ENCODE measurements at places on chromosomes 1 and 21.
A peak's percentile ranks its signal among the peaks of the same experiment; 100 is the strongest.

- DNase-seq = peak; percentile 23
These were observed 172.9 kb downstream of the DISC1 start for GRCh38 chr1:231799363-231799986.

DNA sequence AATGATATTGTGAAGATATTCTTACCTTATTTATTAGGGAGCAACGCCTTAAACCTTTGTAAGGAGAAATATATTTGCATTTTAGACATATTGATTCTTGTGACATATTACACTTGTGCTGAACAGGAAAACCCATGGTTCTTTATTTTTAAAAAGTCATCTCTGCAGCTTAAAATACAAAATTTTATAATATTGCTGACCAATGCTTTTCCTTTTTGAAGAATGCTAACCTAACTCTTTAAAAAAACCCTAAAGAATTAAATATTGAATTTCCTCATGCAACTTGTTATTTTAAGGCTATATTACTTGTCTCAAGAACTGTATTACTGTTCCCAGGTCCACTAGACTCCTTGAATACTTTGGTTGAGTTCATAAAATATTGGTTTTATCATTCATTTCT lies 99.0 kb downstream of the NEK7 start:
- DNase-seq = no peak

DNA sequence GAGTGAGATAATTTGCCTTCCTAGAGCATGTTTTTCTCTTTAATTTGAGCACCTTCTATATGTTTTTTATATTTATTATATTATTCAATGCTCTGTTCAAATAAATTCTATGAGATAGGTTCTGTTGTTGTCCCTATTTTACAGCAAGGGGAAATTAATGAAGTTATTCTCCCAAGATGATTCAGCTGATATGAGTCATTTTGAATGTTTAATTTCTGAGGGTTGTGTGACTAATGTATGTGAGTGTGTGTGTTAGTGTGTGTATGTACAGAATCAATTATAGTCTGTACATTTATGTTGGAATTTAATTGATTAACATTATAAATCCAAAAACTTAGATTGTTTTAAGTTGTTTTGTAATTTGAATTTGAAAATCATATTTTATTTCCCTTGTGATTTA lies 1536.7 kb upstream of the B3GALT2 start:
- DNase-seq = no peak

GRCh38 chr1:103514920-103515503 lies 10.5 kb upstream of the RNPC3 start:
- DNase-seq = peak; percentile 87

DNA sequence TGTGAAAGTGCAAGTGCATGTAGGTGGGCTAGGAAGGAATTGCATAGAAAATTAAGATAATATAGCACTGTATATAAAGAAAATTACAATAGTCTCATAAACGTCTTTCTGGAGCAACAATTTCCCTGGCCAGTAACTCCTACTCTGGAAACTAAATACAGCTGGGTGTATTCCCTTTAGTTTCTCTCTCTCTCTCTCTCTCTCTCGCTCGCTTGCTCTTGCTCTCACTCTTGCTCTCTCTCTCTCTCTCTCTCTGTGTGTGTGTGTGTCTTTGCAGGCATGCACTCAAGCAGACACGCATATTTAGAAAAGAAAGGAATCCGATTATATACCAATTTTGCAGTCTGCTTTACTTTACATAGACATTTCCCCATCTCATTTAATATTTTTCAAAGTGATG lies 14.7 kb downstream of the S100A10 start:
- no peak for DNase-seq

DNA sequence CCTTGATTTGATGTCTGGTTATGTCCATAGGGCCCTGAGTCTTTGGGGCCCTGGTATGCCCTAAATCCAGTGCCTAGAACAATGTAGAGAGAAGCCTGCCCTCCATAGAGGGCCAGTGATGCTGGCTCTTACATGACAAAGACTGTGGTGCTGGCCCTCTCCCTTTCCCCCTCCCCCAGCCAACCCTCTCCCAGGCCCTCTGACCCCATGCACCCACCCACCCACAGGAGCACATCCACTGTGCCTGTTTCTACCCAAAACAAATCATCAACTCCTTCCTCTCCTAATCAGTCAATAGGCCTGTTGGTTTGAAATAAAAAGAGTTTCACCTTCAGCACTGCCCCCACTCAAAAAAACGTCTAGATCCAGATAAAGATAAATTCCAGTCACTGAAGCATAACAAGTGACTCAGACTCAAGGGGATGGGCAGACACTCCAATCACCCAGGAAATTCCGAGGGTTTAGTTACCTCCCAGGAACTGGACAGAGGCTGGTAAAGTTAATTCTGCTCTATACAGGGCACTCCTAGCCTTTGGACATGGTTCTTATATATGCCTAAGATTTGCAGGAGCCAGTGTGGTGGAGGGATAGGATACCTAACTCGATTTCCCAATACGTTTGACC lies 144.8 kb upstream of the VANGL1 start:
- DNase-seq = peak; percentile 68

- DNase-seq = no peak
These were observed 317.6 kb upstream of the PLD5 start for GRCh38 chr1:242842094-242842493.

GRCh38 chr1:169491845-169492281 lies 6.1 kb upstream of the SLC19A2 start:
- DNase-seq = no peak

DNA sequence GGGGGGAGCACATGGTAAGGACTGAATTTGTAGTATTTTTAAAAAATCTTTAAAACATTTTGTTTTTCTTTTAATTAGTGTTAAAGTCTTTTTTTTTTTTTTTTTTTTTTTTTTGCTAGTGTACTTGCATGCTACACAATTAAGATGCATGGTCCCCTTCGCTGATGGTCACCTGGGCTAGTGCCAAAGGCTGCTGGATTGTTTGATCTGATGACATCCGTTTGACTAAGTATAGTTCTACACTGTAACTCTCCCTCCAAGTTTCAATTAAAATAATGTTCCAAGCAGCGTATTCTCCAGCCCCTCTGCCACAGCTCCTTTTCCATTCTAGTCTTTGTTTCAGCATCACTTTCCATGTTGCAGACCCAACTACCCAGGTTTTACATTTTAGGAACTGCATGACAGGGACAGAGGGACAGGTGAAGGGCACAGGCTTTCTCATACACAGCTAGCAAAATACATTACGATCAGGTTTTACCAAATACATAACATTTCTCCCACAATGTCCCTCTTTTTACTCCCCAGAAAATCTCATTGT lies 852 bp upstream of the RAVER2 start:
- DNase-seq = no peak

- DNase-seq = peak; percentile 13
These were observed 482.9 kb downstream of the PTPRU start for GRCh38 chr1:29719253-29719652.

DNA sequence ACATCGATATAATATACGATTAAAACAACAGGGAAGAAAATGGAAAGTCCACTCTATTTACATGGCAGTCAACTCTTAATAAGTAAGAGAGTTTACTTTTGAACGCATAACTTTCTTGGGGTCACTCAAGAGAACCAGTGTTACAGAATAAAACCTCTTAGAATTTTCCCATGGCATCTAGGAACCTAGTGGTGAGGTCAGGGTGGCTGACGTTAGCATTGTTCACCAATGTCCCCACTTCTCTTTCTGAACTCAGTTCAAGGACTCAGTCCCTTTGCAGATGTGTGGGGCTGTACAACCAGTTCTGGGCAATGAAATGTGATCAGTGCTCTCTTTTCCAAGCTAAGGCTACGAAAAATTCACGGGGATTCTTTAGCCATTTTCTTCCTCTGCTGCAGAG lies 2.6 kb upstream of the RNF2 start:
- no peak for DNase-seq

DNA sequence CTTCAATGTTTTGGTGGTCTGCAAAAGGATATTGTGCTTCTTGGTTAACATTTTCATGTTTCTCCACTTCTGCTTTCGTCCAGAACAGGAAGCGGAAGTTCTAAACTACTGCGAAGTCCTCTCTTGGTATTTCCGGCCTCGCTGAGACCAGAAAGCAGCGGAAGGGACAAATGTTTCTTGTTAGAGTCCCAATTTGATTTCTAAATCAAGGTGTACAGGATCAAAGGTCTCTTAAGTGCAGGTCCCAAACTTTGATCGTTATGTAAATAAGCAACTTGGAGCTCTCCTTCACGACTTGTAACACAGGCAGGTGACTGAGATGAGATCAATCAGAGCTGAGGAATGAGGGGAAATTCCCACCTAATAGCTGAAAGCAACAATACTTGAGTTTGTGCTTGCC lies 40.1 kb upstream of the HMCN1 start:
- DNase-seq = peak; percentile 58

DNA sequence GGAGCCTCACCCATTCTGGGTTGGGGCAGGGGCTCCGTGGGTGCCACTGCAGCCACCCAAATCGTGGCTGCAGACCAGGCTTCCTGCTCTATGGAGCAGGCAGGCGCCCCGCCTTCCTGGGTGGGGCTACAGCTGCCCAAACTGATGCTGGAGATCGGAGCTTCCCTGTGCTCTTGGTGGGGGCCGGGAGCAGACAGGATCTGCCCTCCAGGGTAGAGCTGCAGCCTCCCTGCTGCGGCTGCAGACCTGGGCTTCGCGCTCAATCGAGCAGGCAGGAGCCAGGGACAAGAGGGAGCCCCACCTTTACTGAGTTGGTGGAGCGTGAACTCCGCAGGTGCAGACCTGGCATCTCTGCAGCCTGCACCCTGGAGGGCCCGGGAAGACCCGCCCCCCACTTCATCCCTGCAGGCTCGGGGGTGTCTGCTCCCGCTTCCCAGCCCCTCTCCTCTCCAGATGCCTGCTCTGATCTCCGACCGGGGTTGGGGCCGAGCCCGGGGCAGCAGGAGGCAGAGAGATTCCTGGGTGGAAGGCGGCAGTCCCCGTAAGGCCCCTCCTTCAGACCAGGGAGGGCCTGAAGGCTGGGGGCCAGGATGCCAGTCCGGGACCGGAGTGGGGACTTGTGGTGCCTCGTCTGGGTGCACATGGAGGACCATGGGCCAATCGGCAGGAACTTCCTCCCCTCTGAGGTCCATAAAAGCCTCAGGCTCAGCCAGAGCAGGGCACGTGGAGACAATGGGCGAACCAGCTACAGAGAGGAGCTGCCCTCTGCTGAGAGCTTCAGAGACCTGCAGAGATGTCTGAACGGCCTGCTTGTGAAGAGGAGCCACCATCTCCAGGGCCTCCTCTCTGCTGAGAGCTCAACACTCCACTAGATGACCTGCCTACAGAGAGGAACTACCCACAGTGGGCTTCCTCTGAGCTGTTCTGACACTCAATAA lies 359.3 kb downstream of the SMYD3 start:
- DNase-seq = no peak

GRCh38 chr1:234869182-234870019 lies 259.2 kb downstream of the TOMM20 start:
- DNase-seq = no peak

DNA sequence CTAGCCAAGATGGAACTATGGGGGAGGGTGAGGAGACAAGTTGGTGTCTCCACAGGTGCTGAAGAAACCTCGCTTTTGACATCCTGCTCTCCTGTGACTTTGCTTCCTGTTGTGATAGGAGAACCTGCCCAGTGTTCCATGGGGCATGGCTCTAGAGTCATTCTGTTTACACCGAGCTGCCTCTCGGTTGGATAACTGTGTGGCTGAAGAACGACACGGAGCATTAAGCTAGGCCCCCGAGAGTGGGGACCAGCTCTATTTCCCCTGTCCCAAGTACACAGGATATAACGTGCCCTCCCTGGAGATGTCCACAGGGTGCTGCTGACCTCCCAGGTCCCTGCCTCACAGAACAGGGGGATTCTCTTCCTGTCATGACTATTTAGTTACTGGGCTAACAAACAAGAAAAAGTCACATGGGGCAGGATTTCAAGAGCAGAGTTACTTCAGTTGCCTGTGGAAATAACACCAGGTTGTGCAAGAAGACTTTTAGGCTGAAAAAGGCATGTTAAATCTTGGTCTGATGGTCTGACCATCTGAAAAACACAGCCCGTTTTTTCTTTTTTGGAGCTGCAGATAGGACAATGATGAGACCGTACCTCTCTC lies 29.4 kb upstream of the PPP2R5A start:
- DNase-seq = peak; percentile 66

- no peak for DNase-seq
These were observed 54.7 kb downstream of the RIPK4 start for GRCh38 chr21:41712201-41712600.

DNA sequence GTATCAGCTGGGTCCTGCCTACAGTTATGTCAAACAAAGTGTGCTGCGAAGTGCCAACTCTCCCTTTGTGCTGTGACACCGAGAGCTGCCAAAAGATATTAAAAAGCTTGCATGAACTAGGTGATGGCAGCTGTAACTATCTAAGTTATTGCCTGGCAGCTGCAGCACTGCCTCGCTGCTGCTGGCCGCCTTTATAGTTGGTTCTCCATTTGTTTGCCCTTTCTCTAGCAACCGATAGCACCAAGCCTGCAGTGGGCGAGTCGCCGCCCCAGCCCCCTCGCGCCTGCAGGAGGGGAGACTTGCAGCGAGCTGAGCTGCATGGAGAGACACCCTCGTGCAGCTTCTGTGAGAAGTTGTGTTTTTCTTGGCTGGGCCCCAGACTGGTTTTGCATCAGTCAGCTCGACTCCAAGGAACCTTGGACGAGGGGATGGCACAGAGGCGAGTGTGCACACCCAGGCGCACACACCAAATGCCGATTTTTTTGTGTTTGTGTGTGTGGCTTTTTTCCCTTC lies 330.6 kb downstream of the RPS6KC1 start:
- peak; percentile 14 for DNase-seq
